ENCODE measurements at places on chromosomes 12 and 14.

GRCh38 chr12:563250-563781, 99.9 kb downstream of the NINJ2 start:
- DNase-seq, result peak; percentile 46

DNA sequence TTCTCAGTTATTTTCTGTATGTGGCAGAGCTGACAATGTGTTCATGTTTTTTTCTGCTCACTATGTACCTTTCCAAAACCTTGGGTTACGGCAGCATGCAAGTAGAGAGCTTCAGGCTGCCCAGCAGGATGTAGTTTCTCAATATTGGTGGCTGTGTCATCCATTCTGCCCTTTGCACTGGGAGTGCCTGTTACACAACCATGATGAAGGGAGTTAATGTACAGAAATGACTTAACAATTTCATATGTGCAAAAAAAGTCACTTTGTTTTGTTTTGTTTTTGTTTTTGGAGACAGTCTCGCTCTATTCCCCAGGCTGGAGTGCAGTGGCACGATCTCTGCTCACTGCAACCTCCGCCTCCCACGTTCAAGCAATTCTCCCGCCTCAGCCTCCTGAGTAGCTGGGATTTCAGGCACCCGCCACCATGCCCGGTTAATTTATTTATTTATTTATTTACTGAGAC, 6.1 kb upstream of the CNIH1 start:
- DNase-seq, result no peak

DNA sequence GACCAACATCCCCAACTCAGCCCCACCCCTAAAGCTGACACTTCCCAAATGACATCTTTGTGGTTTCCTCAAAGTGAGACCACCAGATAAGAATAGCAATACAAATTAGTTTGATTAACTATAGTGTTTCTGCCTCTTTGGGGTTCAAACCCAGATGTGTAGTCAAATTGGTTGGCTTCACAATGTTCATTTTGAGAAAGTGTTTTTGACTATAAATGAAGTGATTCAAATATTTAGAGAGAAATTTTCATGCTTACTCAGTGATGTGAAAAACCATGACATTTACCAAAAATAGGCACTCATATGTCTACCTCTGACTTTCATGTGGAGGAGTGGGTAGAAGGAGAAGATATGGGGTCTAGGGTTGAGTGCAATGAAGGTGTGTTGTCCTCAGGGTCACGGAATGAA, 218.4 kb downstream of the BCAT1 start:
- DNase-seq, result no peak

GRCh38 chr14:59148334-59148900, 40.0 kb upstream of the DAAM1 start:
- no peak for DNase-seq

DNA sequence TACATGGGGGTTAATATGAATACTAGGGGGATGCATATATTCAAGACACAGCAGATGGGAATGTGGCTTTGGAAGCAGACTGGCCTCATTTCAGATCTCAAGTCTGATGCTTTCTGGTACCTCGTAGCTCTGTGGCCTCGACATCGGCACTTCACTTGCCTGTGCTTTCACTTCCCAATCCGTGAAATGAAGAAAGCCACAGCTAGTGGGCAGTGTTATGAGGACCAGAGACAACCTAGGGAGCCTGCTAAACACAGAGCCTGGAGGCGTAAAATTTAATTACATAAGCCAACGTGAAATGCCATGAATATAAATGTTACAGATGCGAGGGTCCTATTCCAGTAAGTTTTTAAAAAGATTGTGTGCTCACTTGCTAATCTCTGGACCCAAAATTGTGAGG, 286.0 kb downstream of the TMEM132D start:
- no peak for DNase-seq

DNA sequence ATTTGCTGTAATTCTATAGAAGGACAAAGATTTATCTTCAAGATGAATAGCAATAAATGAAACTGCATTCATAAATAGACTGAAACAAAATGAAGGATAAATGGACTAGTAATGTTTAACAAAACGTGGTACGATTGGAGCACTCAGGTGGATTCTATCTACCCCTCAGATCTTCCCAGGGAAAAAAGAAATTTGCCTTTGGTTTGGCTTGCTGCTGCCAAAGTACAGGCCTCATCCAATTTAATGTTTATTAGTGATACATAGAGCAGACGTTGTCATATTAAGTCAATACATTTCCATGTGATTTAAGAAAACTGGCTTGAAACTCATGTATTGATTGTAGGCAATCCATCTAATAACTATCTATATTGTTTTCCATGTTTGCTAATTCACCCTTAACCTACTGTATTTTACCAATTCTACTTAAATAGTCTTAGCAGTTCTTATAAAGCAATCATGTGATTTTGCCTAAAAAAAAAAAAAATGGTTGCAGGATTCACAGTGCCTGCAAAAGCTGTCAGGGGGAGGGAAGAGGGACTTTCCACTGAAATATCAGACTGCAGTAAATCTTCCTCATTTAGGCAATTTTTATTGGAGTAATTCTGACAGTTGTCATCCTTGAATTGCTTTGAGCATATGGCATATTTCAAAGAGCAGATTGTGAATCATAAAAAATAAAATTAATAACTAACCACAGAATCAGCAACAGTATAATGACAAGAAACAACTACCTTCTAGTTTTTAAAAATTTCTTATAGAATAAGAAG, 242.2 kb upstream of the NPAS3 start:
- DNase-seq, result no peak

- DNase-seq, result no peak
Measured at GRCh38 chr12:81079280-81080076, 1.6 kb downstream of the ACSS3 start.

GRCh38 chr14:66041582-66041981, 444.6 kb upstream of the CCDC196 start:
- no peak for DNase-seq

- no peak for DNase-seq
Measured at GRCh38 chr14:64918216-64918615, 4.0 kb downstream of the CHURC1 start.

DNA sequence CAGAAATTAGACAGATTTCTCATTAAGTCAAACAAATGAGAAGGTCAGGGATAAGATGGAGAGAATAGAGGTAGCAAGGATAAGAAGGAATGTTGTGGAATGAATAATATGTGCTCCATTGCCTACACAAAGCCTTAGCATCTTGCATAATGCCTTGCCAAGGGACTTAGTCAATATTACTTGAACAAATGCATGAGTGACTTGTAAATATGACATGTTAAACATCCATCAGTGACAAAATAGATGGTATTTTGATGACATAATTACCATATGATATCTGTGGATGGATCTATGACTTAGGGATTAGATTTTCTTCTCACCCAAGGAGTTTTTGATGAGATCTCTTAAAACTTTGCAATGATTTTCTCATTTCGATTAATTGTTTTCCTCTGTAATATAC, 194.1 kb upstream of the RASSF8 start:
- no peak for DNase-seq

DNA sequence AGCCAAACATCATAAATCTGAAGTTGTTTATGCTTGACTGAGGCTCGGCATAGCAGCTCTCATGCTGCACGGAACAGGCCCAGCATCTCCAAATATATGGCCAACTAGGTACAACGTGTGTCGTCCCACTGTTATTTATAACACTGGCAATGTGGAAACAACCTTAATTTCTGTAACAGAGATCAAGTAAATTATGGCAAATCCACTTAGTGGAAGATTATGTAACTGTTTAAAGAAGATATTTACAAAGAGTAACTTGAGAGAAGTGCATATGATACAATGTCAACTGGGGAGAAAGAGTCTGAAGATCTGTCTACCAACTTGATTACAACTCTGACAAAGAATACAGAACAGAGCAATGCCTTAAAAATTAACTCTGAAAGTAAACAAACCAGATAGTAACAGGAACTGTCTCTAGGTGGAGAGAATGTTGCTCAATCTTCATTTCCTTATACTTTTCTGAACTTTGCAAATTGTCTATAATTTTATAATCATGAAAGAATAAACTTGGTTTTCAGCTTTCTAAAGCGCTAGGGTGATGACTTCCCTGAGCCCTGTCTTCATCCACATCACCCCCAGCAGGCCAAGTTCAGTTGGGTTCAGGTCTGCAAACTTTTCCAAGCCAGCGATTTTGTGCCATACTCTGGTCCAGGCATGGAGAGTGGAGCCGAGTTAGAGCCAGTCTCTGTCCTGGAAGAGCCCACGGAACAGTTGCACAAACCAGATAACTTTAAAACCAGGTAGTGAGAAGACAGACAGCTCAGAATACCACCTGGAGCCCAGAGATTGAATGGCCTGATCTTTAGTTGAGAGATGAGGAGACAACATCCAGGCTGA, 44.3 kb upstream of the BDKRB2 start:
- DNase-seq, result no peak

DNA sequence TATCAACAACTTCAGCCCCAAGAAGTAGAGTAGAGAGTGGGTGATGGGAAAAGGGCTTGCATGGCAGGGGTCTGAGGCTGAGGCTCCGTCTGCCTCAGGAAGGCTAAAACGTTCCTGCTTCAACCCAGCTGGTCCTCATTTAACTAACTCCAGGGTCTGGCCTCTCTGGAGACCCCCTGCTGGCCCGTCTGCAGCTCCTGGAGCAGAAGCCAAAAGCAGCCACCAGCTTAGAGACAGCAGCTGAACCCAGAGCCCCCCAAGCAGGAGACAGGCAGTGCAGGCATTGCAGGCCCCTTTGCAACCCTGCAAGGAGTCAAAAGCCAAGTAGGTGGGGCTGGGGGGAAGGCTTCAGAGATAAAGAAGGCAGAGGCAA, 25.1 kb upstream of the LTBP2 start:
- no peak for DNase-seq

DNA sequence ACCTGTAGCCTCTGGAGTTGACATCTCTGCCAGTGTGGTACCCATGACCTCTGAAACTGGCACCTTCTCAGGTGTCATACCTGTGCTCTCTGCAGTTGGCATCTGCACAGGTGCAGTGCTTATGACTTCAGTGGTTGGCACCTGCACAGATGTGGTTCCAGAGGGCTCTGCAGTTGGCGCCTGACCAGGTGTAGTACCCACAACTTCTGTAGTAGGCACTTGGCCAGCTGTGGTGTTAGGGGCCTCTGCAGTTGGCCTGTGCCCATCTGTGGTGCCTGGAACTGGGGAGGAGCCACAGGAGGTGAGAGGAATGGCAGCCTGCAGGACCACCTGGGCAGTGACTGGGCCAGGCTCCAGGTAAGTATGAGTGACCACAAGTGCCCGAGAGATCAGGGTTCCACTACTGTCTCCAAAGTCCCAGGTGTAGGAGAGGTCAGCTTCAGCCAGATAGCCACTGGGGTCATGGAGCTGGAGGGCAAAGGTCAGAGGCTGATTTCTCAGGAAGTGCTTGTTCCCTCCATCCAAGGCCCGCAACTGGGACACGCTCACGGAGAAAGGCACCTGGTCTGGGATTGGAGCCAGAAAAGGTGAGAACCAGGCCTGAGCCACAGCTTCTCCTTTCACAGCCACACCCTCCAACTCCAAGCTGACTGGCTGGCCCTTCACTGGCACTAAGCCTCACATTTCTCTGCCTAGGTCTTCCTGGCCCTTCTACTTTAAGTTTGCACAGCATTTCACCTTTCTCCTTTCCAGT, 8.6 kb downstream of the PMEL start:
- DNase-seq, result no peak

GRCh38 chr12:131260954-131261353, 307.2 kb downstream of the ADGRD1 start:
- no peak for DNase-seq
